Activated CD4-positive, alpha-beta memory T cell treated with anti-CD3 and anti-CD28 coated beads, Interleukin-2, amount 10 ng/mL, durations not matched to agents 7 days and 5 days (primary cell): ENCODE measurements at places on chromosomes 1 and 21.

DNA sequence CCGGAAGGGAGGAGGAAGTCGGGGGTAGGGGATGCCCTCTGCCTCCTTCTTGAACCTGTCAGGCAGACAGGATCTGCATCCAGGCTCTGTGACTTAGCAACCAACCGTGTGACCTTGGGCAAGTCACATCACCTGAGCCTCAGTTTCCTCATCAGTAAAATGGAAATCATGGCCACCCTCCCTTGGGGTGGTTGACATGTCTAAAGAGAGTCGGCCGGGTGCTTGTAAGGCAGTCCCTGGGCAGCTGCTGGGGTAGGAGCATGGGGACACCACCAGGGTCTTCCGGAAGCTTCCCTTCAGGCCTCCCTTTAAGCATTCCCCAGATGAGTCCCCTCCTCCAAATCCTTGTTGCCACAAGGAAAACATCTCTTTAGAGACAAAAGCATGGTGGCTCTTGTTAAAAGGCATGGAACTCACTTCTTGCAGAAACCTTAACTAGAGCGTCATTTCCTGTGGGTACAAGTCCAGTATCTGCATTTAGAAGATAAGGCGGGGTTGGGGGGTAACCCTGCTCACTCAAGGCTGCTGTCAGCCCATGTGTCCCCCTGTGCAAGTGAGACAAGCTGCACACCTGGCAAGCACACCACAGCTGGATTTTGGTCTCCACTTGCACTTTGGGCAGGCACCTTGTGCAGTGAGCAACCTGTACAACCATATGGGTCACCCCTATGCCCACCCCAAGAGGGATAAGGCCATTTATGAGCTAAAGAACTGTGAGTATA lies 10.4 kb downstream of the CLCNKB start:
- DNase-seq = no peak

DNA sequence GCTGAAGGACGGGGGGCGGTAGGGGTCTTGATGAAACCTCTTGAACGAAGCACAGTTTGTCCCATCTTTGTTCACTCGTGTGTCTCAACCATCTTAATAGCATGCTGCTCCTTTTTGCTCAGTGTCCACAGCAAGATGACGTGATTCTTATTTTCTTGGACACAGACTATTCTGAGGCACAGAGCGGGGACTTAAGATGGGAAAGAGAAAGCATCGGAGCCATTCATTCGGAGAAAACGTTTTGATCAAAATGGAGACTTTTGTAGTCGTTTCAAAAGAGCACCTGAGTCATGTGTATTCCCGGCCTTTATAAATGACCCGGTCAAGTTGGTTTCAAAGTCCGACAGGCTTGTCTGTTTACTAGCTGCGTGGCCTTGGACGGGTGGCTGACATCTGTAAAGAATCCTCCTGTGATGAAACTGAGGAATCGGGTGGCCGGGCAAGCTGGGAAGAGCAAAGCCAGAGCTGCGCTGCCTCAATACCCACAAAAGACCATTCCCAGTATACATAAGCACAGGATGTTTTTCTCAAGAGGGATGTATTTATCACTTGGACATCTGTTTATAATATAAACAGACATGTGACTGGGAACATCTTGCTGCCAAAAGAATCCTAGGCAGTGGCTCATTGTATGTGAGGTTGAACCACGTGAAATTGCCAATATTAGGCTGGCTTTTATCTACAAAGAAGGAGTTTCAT lies 18.5 kb downstream of the ETS2 start:
- DNase-seq = no peak

DNA sequence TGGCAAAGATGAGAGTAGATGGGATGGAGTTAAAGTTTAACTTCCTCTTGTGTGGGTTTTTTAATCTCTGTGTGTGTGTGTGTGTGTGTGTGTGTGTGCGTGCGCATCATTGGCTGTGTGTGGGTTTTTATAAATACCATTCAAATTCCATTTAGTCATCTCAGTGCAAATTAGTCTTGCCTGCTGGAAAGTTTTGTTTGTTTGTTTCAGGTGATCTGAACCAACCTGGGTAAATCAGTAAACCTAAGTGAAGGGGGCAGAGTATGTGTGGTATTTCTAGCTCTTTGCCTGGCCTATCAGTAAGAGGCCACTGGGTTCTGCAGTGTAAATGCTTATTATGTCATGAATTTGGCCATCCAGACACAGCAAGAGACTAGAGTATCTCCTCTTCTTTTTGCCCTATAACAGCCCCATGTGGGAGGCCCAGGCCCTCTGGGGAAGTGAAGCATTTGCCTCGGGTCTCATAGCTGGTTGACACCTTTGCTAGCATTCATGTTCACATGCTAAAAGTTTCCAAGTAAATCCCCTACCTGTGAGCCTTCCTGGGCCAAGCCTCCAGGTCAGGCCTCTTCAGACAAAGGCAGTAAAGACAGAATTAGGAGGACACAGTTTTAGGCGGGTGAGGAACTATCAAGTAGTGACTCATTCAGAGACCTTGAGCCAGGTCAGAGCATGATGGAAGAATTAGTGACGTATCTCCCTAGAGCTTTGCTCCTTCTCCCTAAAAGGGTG lies 14.7 kb downstream of the INTS3 start:
- no peak for DNase-seq

GRCh38 chr1:32891630-32892029 lies 5.3 kb downstream of the HPCA start:
- no peak for DNase-seq

- no peak for DNase-seq
These were observed 37.6 kb downstream of the MT1HL1 start for GRCh38 chr1:236966636-236967035.

- no peak for DNase-seq
These were observed 2.7 kb downstream of the DISP1 start for GRCh38 chr1:222817529-222817928.

DNA sequence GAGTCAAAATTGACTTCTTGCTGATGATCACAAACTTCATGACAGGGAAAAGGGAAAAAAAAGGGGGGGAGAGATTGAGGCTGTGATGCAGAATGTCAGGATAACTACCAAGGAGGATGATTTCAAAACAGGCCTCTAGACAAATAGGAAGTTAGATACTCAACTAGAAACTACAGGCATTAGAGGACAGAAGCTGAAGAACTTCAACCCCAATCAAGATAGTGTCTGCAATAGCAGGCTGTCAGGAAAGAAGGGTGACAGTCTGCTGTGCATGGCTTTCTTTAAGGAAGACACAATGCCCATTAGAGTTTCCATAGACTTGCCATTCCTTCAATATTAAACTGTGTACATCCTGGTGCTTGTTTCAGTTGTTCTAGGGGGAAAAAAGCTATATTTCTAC lies 257.2 kb downstream of the TTLL7 start:
- DNase-seq = no peak

- DNase-seq = no peak
These were observed 19.5 kb downstream of the SUSD4 start for GRCh38 chr1:223344491-223344890.

- no peak for DNase-seq
These were observed 44.7 kb downstream of the ENAH start for GRCh38 chr1:225608014-225608796.

- DNase-seq = no peak
These were observed 9.7 kb downstream of the TLR5 start for GRCh38 chr1:223133306-223133823.

DNA sequence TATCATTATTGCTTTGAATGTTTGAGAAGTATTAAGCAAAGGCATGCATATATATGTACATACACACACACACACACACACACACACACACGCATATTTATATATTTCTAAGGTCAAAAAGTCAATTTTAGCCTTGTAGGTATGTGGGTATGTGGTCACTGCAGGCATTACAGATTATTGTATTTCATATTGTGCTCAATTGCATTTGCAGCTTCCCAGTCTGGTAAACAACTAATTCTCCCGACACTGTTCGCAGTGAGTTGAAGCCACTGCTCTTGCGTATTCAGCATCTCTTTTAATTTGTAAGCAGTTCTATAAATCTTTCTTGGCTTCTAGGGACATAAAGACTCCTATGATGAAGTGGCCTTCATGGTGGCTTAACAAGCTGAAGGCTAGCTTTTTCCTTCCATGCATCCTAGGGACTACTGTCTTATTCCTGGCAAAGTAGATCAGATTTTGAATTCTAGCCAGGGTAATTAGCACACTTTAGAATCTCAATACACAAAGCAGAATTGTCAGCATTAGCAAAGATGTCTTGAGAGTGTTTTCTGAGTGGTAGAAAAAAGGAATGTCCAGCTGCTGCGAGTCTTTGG lies 368.6 kb upstream of the NEGR1 start:
- no peak for DNase-seq

DNA sequence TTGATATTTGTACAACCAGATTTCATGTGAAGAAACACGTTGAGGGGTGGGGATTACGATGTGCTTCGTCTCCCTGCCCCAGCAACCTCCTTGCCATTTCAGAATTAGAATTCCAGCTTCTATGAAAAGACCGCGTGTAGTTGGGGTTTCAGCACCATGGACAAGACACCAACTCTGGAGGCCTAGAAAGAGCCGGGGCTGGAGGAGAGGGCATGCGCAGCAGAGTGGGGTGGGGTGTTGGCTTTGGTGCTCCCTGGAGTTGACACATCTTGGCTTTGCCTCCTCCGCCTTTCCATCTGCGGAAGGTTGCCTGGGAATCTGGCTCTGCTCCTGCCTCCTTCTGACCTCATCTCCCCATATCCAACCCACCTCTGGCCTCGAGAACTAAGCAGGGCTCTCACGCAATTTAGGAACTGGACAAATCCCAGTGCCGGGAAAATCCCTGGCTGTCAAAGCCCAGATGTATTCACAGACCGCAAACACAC lies 11.8 kb downstream of the HTR6 start:
- DNase-seq = peak; percentile 29

GRCh38 chr1:173038875-173039554 lies 11.7 kb downstream of the TNFSF18 start:
- DNase-seq = no peak

DNA sequence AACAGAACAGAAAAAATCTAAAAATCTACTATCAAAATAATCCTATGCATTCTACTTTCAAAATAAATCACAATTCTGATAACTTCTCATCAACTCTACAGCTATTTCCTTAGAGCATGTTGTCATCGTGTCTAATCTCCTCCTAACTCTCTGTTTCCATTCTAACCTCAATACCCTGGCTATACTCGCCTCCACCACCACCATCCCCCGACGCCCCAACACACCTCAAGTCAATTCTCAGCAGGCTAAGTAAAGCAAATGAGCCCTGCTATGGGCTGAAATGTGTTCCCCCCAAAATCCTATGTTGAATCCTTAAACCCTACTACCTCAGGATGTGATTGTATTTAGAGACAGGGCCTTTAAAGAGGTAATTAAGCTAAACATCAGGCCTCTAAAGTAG lies 34.6 kb downstream of the NRDC start:
- no peak for DNase-seq

GRCh38 chr1:145688924-145689323 lies 18.2 kb downstream of the PDZK1 start:
- no peak for DNase-seq

- DNase-seq = no peak
These were observed 6.7 kb upstream of the CFAP126 start for GRCh38 chr1:161374373-161374772.

GRCh38 chr1:24657781-24658180 lies 14.7 kb downstream of the SRRM1 start:
- DNase-seq = no peak

- no peak for DNase-seq
These were observed 39.1 kb upstream of the PTPRC start for GRCh38 chr1:198599749-198600148.

DNA sequence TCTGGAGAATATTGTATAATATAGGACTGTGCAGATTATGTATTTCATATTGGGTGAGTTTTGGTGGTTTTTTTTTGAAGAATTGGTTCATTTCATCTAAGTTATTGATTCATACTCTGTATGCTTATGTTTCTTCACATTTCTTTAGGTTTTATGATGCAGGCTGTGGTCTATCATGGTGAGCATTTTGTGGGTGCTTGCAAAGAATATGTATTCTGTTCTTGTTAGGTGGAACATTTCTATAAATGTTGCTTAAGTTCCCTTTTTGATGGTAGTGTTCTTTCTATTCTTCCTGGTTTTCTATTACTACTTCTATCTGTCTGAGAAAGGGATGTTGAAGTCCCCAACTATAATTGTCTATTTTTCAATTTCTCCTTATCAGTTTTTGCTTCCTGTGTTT lies 42.6 kb downstream of the PKN2 start:
- no peak for DNase-seq

DNA sequence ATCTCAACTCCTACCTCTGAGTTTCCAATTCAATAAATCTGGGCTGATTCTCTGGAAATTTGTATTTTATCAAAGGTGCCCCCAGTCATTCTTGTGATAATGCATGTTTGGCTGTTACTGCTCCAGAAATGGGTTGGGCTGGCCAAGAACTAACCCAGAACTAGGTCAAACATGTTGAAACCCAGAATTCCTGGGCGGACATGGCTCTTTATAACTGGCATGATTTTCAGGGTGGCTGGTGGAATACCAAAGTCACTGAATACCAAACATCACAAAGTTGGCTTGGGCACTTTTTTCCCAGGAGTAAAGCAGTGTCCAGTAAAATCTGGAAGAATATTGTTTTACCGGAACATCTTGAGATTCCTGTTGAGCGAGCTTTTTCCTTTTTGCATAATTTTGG lies 89.4 kb upstream of the S1PR1 start:
- DNase-seq = no peak

- no peak for DNase-seq
These were observed 19.3 kb downstream of the OSBPL9 start for GRCh38 chr1:51636191-51636590.

GRCh38 chr1:153805042-153805745 lies 30.0 kb downstream of the SLC27A3 start:
- DNase-seq = peak; percentile 71

GRCh38 chr1:100552031-100552430 lies 14.1 kb downstream of the GPR88 start:
- DNase-seq = no peak

DNA sequence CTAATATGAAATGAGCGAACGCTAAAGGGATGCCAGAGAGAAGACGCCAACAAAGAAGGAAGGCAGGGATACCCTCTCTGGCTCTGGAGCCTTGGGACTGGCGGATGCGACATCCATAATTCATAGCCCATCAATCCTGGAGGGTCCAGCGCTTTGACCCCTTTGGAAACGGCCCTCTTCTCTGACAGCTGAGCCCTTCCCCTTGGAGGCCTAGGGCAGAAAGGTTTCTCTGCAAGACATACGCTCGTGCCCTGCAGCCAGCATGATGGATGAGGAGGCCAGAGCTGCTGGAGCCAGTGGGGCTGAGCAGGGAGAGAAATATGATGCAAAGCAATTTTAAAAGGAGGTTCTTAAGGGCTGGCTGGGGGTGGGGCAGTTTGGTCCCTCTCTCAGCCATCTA lies 22.2 kb downstream of the OPTC start:
- DNase-seq = no peak

- DNase-seq = no peak
These were observed 33.9 kb upstream of the LBR start for GRCh38 chr1:225461533-225462428.

DNA sequence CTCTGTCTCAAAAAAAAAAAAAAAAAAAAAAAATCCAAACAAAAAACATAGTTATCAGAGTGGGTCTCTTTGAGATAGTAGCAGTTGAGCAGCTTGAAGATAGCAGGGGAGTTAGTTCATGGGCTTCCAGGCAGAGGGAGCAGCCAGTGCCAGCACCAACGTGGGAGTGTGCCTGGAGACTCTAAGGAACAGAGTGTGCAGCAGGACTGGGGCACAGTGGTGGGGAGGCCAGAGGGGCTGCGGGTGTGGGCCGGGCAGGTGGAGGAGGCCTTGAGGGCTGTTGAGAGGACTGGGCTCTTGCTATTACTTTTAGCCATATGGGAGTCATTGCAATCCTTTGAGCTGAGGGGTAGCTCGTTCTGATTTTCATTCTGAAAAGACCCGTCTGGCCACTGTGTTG lies 63.8 kb downstream of the RYR2 start:
- no peak for DNase-seq

GRCh38 chr1:32622205-32622604 lies 28.1 kb downstream of the ZBTB8OS start:
- no peak for DNase-seq

- DNase-seq = no peak
These were observed 346.7 kb downstream of the NUF2 start for GRCh38 chr1:163668472-163668871.
